Activated CD8-positive, alpha-beta memory T cell treated with anti-CD3 and anti-CD28 coated beads, Interleukin-2, amount 50 U/mL, for 4 hours (primary cell): ENCODE measurements at places on chromosomes 5 and 9.

GRCh38 chr9:114560956-114561355, 26.6 kb upstream of the ATP6V1G1 start:
- DNase-seq: no peak

DNA sequence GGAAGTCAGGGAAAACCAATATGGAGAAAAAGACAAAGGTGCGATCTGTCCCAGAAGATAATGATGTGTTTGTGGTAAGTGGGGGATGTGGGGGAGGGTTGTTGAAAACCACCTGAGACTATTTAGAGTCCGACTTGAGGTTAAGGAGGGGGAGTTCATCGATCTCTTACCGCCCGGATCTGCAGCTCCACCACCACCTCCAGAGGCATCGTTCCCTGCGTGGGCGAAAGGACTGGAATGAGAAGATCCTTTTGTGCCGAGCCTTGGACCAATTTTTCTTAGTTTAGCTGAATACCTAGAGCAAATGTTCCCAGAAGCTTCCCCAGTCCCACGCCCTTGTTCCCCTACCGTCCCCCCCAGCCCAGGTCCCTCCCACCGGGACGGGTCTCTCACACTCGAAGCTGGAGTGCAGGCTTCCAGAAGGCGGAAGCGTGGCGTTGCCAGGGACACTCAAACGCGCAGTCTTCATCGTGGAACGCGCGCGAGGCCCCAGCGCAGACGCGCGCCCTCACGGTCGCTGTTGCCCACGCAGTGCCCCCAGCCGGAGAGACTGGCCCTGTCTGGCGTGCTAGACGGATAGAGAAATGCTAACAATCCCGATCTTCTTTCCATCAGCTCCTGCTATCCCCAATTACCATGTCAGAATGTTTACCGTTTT, at the start of gene SPATA6L:
SPATA6L (minus strand) TSS at position 439 of the 658 bp plus-strand sequence; CDS start at position 209, 230 bp downstream.
- DNase-seq: peak; percentile 40

- no peak for DNase-seq
These were observed 298.5 kb upstream of the KIF2A start for GRCh38 chr5:62007457-62007856.

- no peak for DNase-seq
These were observed 71.0 kb downstream of the AMBP start for GRCh38 chr9:114006931-114007691.

- DNase-seq: no peak
These were observed 1.1 kb downstream of the PRRX2 start for GRCh38 chr9:129666575-129666974.
